ENCODE measurements at places on chromosomes 4 and X.

- no peak for DNase-seq
These were observed 104.5 kb upstream of the LNX1 start for GRCh38 chr4:53695540-53696463.

DNA sequence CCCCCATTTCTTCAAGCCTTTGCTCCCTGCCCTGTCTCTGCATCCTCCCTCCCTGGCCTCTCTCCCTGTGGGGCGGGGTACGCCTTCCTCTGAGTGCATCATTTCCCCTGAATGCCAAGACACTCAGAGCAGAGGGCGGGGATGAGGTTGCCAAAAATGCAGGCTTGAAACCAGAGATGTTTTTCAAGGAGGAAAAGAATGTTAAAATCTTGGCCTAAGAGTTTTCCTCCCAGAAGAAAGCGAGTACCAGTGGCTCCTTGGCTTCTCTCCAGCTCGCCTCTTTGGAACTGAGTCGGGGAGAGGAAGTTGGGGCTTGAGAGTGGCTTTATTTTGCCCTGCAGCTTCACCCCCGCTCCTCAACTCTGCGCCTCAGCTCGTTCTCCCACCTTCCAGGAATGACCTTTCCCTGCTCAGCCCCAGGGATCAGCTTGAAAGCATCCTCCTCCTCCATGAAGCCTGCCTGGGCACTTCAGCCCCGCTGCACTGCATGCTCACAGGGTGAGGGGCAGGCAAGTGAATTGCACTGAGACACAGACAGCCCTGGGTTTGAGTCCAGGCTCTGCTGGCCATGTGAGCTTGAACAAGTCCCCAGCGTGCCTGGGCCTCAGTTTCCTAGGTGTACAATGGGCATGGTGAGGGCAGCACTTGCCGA lies 57.5 kb upstream of the SORCS2 start:
- DNase-seq, result no peak

DNA sequence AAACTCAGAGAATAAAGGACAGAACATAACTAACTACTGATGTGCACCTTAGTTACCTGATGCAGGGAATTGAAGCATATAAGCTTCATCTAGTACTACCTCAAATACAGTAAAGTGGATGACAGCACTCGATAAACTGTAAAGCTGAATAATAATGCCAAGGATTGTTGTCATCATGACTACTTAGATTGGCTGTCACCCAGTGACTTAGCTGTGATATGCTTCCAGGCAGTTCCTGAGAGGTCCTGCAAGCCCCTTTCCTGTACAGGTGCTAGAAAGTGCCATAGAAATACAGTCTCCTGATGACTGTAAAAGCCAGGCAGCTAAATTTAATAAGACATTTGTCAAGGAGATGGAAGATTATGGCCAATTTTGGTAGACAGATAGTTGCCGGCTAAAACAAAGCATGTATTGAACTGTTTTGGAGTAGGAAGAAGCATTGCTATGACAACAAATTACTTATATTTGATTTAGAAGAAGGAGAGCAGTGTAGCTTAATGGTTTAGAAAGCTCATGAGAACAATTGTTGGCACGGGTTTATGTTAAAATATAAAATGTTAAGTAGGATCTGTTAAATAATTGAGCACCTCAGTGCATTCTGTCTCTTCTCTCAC lies 29.7 kb downstream of the TMEM164 start:
- DNase-seq, result no peak

- DNase-seq, result no peak
These were observed 423.7 kb downstream of the PDGFC start for GRCh38 chr4:156547891-156548290.
